ENCODE measurements at places on chromosomes 4 and X.

- DNase-seq, result no peak
Measured at GRCh38 chr4:17667653-17668201, 53.3 kb downstream of the MED28 start.

DNA sequence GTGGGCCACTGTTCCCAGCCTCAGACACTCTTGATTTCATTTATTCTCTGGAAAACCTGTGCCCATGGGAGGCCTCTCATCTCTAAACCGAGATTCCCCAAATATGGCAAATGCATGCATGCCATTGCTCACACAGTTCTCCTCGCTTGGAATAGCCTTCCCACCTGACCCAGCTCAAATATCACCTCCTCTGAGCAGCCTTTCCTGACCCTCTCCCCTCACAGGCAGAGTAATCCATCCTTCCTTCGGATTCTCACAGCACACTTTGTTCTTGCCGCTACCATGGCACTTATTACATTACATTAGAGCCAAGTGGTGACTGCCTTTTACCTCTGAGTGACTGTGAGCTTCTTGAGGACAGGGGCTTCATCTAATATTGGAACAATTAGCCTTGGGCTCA, 209.5 kb downstream of the HS6ST2 start:
- no peak for DNase-seq

DNA sequence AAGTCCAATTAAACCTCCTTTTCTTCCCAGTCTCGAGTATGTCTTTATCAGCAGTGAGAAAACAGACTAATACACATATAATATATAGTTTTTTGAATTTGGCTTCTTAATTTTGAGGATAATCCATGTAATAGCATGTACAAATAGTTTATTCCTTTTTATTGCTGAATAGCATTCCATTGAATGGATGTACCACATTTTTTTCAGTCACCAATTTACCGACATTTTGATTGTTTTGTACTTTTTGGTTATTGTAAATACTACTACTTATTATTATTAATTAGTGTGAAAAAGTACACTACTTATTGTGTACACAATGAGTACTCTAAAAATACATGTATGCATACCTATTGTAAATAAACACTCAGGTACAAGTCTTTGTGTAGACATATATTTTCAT, 42.3 kb upstream of the ANXA10 start:
- no peak for DNase-seq

DNA sequence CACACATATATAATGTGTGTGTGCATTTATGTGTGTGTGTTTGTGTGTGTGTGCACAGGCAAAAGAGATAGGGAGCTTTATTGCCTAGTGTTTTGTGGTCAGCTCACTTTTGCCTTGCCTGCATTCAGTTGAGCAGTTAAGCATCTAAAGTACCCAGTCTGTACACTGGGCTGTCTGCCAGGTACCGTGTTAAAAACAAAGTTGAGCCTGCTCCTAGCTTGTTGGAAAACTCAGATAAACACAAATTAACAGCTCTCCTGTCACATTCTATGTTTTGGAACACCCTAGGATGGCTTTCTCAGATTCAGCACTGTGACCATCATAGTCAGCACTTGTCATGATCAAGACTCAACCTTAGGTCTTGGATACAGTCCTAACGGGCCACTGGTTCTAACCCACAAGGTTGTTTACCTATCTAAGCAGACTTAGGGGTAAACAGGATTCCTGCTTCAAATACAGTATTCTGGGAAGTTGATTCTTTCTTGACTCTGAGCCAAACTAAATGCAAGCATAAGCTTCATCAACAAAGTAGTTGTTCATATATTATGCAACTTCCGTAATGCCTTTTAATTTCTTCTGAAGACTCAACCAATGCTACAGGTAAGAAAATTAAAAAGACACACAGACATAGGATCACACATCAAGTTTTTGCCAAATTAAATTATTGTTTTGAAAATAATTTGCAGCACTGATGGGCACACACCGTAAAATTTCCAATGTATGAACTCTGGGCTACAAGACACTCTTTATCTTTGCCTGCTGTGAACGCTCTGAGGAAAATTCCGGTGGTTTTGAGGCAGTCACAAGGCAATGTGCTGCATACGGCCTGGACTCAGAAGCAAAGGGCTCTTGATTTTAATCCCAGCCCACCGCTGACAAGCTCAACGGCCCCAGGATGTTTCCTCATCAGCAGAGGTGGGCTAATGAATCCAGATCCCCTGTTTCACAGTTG, 11.3 kb upstream of the CD99 start:
- no peak for DNase-seq

GRCh38 chr4:13325744-13326143, 158.4 kb downstream of the RAB28 start:
- no peak for DNase-seq

DNA sequence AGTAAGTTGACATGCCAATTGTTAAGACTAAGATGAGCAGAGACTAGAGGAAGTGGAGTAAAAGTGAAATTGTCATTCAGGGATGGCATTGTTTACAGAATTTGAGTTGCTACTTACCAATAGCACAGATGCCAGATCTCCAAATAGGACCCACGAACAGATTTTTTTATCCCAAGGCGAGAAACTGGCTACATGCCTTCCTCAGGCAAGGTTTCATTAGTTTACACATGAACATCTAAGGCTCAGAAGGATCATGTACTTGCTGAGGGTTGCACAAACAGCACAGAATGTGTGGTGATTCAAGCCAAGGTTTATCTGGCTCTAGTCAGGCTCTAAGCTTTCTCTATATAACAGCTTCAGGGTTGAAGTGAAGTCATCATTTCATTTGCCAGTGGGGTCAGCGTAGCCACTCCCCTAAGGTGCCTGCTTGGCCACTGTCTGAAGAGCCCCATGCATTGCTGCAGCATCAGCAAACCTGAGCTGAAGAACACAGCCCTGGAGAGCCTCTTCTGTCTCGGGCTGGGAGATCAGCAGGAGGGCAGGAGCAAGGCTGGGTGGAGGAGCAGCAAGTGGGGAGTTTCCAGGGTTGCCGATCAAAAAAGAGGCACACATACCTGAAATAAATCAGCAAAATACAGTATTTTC, 193.0 kb upstream of the LCORL start:
- DNase-seq, result no peak

GRCh38 chrX:30949554-30949953, 60.5 kb upstream of the TAB3 start:
- no peak for DNase-seq

- no peak for DNase-seq
Measured at GRCh38 chr4:7417639-7418038, 17.1 kb downstream of the PSAPL1 start.

DNA sequence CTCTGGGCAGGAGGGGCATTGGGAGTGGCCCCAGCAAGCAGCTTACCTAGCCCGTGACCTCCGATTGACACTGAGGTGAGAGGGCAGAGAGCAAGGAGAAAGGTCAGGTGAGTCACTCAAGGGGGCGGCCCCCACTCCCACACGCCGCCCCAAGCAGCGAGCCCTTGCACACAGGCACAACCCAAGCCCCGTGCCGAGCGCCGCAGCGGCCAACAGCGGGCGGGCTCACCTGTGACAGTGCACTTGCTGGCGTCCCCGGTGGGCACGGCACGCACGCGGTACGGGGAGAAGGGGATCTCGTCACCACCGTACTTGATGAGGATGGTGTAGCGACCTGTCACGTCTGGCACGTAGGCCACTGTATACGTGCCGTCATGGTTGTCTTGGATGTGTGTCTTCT, 17.2 kb downstream of the FLNA start:
- no peak for DNase-seq

GRCh38 chrX:12974305-12974795, 560 bp upstream of the TMSB4X start:
- DNase-seq, result no peak

- DNase-seq, result no peak
Measured at GRCh38 chr4:125168531-125168930, 146.2 kb upstream of the FAT4 start.

- no peak for DNase-seq
Measured at GRCh38 chr4:147913137-147913536, 181.2 kb downstream of the ARHGAP10 start.

- DNase-seq, result no peak
Measured at GRCh38 chr4:121217351-121217750, 53.2 kb upstream of the TNIP3 start.

DNA sequence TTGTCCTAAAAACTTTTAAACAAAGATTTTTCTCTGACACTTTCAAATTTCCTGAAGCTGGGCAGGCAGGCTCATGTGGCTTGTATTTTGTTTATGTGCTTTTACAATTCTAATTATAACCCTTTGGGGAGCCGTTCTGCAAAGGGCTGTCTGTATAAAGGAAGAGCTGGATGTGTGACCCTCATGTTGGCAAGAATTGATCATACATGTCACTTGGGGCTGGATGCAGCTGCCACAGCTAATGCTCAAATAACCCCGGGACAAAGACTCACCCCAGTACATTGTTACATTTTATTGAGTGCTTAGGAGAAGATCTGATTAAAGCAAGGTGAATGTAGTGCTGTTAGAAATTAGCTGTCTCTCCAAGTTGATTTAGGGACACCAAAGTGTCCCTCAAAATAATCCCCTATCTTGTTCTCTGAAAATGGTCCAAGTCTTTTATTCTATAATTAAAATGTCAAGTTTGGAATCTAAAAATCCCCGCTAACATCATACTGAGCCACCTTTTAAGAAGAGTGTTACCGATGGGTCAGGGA, 13.0 kb upstream of the DAPP1 start:
- DNase-seq, result no peak

GRCh38 chr4:119525005-119525749, 103.4 kb downstream of the PDE5A start:
- no peak for DNase-seq

DNA sequence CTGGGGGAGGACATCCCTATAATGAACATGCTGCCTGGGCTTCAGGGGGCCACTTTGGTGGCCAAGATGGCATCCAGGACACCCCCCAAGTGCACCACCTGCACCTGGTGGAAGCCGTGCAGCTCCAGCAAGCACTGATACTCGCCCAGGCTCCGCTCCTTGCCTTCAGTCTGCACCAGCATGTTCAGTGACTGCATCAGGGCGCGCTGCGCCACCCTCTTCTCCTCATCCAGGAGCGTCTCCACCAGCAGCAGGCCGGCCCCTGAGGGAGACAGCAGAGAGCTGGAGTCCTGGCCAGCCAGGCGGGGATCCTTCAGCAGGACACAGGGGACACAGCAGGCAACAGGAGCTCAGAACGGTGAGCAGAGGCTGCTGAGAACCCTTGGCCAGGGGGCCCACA, 11.3 kb upstream of the SLC25A6 start:
- no peak for DNase-seq

- no peak for DNase-seq
Measured at GRCh38 chr4:121226362-121226761, 62.2 kb upstream of the TNIP3 start.

DNA sequence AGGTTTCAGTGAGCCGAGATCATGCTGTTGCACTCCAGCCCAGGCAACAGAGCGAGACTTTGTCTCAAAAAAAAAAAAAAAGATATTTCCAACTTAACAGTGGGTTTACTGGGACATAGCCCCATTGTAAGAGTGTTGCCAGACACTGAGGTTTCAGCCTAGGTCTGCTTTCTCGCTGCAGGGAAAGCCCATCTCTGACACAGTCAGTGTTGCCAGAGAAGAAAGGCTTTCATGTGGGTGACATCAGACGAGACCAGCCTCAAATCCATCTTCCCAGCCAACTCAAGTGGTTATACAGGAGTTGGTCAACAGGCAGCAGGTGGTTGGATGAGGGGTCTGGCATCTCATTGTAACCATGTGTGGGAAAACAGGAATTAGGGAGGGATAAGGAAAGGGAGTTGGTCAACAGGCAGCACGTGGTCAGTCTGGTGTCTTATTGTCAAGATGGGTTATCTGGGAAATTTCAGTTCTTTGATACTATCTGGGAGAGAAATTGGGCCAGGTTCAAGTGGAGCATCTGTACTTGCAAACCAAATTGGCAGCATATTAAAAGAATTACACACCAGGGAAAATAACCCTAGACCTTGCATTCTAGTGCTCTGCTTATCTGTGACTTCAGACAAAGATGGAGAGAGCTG, 41.1 kb downstream of the NELFA start:
- DNase-seq, result no peak

DNA sequence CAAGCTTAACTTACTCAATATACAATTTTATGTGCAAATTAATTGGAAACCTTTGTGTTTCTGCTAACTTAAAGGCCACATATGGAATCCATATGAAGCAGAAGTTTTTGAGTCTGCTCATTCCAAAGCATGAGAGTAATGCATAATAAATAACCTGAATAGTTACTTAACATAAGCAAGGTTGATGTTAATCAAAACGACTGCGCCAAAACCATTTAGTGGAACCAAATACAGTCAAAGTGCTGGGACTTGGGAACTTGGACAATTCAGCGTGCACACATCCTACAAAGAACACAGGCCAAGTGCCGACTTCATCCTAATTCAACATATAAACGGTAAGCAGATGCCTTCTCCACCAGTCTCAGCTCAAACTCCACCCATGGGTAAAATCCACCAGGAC, 17.0 kb downstream of the TSPAN5 start:
- DNase-seq, result no peak

GRCh38 chr4:174457468-174457867, 64.8 kb downstream of the HPGD start:
- DNase-seq, result no peak

DNA sequence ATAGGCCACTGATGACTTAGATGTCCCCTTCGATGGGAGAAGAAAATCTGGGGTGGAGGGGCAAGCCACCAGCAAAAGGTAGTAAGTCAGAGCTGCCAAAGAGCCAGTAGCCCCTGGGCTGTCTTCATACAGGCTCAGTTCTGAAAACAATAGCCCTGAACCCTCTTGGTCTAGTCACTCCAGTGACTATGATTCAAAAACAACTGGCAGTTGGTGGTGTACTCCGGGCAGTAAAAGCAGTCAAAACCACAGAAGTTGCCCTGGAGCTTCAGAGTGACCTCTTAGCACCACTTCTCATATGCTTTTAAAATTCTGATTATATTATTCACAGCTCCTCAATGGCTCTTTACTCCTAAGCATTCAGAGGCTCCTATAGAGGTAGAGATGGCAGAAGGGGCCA, 164.3 kb upstream of the MAMLD1 start:
- DNase-seq, result no peak

DNA sequence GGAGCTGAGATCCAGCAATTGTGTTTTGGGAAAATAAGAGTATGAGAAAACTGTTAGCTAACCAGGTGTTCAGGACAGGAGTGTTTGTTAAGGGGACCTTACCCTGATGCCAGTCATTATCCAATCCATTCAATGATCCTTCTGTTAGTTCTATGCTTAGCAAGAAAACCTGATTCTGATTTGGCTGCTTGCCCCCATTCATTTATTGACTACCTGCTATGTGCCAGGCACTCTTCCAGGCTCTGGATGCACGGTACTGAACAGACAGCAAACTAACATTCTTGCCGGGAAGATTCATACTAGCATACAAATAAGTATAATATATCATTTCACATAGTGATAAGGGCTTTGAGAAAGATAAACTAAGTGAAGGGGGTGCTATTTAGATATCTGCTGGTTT, 1.0 kb upstream of the MECP2 start:
- no peak for DNase-seq

DNA sequence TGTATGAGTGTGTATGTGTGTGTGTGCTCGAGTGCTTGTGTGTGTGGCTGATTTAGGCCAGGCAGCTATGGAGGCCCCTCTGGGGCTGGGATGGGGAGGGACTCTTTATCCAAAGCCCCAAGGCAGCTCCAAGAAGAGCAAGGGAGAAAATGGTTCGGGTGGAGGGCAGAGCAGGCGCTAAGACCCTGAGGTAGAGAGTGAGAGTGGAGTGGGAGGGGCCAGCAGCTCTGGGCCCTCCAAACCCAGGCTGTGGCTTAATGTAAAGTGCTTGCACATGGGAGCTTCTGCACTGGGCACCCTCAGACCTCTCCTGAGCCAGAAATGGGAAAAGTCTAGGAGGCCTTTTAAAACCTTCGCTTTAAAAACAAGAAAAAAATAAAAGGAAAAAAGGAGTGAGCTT, 233.5 kb upstream of the PSAPL1 start:
- no peak for DNase-seq
